ENCODE measurements at places on chromosomes 1 and 21.
A peak's percentile ranks its signal among the peaks of the same experiment; 100 is the strongest.

DNA sequence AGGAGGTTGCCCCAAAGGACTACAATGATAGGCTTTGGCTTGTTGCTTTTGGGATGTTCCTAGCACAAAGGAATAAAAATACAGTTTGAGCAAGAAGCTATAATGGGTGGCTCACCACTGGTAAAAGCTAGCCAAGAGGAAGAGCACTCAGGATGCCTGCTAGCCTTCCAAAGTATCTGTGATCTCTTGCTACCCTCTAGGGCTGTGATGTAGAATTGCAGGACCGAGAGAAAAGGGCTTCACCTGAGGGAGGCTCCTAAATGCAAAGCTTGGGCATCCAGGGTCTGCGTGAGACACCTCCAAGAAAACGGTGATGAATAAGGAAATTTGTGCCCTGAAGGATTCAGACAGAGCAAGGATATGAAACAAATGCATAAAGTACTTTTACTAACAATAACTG lies 17.7 kb downstream of the IVL start:
- DNase-seq = no peak

- DNase-seq = no peak
These were observed 83.1 kb downstream of the WLS start for GRCh38 chr1:68149110-68149798.

GRCh38 chr21:34603710-34604057 lies 11.2 kb downstream of the RCAN1 start:
- no peak for DNase-seq

- DNase-seq = no peak
These were observed 26.7 kb upstream of the MYSM1 start for GRCh38 chr1:58726581-58726980.

DNA sequence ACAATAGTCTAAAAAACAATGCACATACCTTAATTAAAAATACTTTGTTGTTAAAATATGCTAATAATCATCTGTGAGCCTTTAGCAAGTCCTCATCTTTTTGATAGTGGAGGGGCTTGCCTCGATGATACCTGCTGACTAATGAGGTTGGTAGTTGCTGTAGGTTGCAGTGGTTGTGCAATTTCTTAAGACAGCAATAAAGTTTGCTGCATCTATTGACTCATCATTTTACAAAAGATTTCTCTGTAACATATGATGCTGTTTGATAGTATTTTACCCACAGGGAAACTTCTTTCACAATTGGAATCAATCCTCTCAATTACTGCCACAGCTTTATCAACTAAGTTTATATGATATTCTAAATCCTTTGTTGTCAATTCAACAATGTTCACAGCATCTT lies 7.6 kb downstream of the C1orf87 start:
- no peak for DNase-seq

GRCh38 chr1:18126616-18127015 lies 19.0 kb downstream of the IGSF21 start:
- DNase-seq = no peak

- peak; percentile 63 for DNase-seq
These were observed 422.8 kb downstream of the CAMTA1 start for GRCh38 chr1:7207875-7208646.

DNA sequence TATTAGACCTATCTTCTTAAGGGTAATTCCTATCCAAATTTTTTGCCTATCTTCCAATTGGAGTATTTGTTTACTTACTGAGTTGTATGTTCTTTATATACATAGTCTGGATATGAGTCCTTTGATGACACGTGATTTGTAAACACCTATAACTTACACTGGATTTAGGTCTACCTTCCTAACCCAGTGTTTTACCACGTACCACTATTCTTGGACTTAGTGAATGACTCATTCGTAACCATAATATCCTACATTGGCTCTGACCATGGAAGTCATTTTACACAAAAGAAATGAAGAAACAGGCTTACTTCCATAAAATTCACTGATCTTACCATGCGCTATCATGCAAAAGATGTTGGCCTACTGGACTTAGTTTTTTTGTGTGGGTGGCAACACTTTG lies 23.9 kb upstream of the ZZZ3 start:
- no peak for DNase-seq
